Activated naive CD4-positive, alpha-beta T cell (primary cell): ENCODE measurements at places on chromosomes 7 and 10.

- no peak for DNase-seq
Observed at GRCh38 chr10:128431083-128431482, 304.9 kb upstream of the MKI67 start.

DNA sequence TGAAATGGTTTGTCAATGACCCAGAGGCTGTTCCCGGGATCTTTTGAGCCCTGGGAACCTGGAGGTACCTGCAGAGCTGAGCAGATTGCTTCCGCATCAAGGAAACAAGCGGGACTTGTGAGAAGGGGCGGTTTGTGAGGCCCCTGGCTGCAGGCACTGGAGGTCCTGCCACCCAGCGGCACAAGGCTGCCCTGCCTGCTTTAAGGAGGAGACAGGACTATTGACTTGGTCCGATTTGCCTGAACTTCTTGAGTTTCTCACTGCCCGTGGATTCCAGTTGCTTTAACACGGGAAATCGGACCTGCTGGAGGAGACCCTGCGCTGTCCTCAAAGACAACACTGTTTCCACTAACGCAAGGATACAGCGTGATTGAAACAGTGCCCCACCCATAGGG, 130.1 kb downstream of the DNAJB6 start:
- DNase-seq, result no peak

DNA sequence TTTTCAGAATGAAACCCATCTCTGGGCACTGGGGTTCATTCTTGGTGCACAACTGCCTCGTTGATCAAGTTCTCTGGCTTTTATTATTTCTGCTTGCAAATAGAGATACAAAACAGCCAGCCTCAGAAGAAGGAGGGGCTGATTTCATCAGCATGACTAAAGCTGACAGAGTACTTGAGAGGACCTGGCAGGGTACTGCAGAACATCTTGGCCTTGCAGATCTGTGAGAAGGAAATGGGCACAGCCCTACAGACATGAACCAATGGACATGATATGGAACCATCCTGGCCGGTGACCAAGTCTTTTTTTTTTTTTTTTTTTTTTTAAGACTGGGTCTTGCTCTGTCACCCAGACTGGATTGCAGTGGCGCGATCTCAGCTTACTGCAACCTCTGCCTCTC, 240.6 kb downstream of the VTI1A start:
- DNase-seq, result no peak

- no peak for DNase-seq
Observed at GRCh38 chr10:76350583-76350982, 919.2 kb downstream of the LRMDA start.

DNA sequence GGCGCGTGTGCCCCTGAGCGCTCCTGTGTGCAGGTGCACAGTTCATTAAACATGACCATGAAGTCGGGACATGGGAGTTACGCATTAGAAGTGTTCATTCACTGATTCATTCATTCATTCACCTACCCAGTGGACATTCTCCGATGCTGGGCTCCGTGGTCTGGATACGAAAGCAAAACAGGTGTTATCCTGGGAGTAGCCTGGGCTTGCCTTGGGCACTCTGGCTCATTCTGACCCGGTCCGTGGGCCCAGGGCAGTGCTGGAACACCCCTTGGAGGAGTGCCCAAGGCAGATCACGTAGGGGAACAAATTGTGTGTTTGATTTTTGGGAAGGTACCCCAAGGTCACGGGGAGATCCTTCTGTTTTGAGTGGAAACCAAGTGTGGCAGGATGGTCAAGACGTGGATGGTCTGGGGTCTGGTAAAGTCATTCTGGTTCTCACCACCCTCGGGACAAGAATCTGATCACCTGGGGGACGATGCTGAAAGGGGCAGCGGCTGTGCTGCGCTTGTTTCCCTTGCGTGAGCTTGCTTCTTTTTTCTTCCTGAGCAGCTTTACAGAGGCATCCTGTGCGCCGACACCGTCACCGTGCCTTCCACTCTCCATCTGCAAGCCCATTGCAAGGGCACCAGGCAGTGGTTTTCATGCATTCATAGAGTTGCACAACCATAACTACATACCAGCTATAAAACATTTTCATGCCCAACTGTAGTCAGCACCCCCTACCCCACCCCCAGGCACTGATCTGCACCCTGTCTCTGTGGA, 10.1 kb downstream of the ELFN1 start:
- no peak for DNase-seq

DNA sequence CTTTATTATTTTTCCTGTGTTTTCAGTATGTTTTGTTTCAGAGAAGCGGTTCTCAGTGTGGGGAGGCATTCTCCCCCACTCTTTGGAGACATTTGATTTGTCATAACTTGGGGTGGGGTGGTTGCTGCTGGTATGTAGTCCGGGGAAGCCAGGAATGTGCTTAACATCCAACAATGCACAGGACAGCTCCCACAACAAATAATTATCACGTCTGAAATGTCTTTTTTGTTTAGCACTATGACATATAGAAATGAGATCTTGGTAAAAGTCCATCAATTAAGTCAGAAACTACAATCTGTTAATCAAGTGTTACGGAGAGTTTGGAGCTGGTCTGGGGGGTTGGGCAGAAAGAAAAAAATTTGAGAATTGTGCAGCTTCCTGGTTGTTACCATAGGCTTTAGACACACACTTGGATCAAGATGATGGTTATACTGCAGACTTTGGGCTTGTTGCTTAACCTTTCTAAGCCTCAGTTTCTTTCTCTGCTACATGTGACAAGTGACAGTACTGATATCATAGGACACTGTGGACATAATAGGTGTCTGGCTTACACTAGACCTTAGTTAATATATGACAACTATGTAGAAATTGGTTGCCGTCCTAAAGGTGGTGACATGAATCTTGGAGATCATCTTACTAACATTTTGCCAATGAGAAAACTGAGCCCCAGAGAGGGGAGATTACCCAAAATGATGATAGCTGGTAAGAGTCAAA, 113.7 kb downstream of the LRMDA start:
- no peak for DNase-seq

GRCh38 chr7:44230286-44230685, 29.5 kb downstream of the YKT6 start:
- no peak for DNase-seq

DNA sequence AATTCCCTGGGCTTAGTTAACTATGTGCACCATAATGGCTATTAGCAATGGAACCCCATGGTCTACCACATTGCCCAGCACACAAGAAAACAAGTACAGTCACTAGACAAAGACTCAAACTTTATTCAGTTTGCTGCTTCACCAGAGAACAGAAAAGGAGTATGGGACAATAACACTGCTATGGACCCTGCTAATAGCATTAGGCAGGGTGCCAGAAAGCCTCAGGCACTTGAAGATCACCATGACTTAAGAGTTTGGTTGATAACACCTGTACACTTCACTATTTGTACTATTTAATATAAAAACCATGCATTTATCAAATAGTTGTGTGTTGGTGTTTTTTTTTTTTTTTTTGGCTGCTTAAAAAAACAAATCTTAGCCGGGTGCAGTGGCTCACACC, 159.6 kb downstream of the KMT2E start:
- no peak for DNase-seq

- DNase-seq, result no peak
Observed at GRCh38 chr7:48710995-48711394, 213.4 kb upstream of the CDC14C start.

GRCh38 chr10:29841724-29842649, 207.2 kb upstream of the SVIL start:
- DNase-seq, result no peak

- no peak for DNase-seq
Observed at GRCh38 chr7:4307316-4308204, 374.5 kb upstream of the FOXK1 start.

DNA sequence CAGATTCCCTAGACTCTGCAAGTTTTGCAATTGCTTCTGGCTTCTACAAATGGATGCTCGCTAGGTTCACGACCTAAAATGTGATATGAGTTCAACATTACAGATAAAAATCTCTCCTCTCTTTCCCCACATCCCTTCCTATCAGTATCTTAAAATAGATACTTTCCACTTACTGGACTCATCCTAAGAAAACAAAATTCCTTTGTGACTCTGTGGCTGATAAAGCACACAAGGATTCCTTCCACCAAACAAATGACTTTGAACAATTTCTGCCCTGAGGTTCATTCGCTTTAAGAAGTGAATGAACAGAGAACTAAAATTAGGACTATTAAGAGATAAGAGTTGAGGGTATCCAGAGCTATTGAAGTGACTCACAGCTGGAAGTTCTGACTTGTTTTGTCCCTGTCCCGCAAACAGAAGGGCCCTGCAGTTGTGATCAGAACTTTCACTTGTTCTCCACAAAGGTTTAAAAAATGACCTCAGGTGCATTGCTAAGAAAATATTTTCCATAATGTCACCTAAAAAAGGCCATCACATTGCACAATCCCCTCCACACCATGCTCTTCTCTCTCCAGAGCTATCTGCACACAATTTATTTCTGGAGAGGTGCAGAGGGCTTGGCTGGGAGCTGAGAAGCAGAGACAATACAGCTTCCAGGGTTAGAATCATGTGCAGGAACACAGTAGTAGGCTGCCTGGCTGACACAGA, 96.1 kb downstream of the PIP4K2A start:
- DNase-seq, result no peak

DNA sequence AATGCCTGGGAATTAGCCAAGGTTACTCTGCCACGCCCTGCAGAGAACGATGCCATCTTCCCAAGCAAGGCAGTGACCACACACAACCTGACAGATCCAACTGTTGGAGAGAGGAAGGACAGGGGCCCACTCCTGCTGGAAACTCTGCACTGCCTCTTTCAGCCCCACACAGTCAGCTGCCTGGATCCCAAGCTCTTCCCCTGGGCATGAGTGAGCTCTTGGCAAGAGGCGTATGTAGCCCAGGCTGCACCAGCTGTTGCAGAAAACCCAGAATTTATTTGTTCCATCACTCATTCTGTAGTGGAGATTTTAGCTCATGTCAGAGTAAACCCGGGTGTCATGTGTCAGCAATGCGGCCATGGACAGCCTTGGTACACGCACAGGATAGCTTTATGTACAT, 135.1 kb upstream of the TRIM24 start:
- DNase-seq, result no peak

GRCh38 chr7:150756166-150756565, 18.9 kb downstream of the GIMAP5 start:
- DNase-seq, result no peak

DNA sequence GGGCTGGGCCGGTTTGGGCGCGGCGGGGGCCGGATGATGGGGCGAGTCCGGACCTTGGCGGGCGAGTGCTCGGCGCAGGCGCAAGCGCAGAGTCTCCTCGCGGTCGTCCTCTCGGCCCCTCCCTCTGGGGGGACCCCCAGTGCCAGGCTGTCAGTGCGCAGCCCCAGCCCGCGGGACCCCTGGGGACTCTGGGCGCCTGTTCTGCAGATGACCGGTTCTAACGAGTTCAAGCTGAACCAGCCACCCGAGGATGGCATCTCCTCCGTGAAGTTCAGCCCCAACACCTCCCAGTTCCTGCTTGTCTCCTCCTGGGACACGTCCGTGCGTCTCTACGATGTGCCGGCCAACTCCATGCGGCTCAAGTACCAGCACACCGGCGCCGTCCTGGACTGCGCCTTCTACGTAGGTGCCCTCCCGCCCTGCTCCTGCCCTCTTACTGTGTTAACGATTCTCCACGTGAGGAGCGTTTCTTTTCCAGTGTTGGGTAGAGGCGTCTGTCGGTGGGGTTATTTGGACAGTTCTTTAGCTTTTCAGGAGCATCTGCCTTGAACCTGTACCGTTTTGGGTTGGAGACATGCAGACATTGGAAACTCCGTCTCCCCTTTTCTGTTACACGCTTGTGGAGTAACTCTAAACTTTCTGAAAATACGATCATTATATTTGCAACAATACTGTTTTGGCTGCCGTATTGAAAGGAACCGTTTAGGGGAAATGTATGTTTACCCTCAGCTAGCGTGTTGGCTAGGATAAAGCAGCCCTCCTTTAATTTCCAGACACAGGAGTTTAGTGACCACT, 706 bp downstream of the BUB3 start:
- no peak for DNase-seq

- no peak for DNase-seq
Observed at GRCh38 chr10:89431977-89432376, 17.6 kb downstream of the IFIT5 start.

DNA sequence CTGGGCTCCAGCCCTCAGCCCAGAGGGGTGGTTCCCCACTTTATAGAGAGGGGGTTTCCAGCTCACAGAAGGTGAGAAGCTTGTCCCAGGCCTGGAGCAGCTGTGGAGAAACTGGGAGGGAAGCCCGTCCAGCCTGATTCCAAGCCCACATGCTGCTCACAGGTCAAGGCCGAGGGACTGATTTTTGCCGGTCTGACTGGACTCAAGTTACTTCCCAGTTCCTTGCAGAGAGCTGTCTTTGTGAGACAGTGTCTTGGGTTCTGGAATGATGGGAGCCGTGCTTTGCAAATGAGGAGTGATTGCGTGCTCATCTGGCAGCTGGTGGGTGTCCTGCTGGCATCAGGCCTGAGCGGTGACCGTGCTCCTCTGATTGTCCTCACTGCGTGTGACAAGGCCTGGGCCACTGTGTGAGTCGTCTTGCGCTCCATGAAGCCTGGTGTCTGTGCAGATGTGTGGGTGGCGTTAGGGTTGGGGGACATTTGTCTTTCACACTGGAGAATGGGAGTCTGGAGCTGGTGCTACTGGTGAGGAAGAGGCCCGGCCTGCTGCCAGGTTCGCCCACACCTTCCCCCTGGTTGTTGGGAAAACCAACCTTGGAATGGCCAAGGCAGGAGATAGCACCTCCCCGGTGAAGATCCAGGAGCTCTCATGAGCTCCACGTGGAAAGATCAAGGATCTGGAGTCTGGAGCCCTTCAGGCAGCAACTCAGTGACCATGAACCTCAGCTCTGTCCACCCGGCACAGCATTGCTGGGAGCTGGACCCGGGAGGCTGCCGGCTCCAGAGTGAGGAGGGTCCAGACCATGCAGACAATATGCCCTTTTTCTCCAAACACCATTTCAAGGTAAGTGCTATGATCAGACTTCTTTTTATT, 129.6 kb downstream of the SMURF1 start:
- no peak for DNase-seq

DNA sequence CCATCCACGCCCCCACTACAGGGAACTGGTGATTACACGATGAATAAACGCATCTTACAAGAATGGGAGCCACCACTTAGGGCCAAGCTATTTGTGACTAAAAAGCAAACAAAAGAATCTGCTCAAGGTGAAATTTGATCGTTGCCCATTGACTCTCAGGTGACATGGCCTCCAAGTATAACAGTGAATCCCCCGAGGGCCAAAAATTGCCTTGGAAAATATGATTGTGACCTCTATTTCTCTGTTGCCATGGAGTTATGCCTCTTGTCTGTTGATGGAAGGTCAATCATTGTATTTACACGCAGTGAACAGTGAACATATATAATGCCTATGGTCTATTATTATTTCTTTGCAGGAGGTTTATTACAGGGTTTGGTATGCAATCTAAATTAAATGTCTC, 282.3 kb downstream of the KLF6 start:
- DNase-seq, result no peak

DNA sequence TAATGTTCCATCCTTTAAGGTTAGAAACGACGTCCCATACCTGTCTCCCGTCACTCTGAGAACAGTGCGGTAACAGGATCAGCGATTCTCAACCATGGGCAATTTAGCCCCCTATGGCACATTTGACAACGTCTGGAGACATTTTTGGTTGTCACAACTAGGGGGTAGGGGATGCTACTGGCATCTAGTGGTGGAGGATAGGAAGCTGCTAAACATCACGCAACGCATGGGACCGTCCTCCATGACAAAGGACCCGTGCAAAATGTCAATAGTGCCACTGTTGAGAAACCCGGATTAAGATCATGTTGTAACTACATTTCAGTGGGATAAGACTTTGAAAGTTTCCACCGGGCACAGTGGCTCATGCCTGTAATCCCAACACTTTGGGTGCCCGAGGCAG, 5.0 kb upstream of the PAXIP1 start:
- no peak for DNase-seq
